Hippocampal formation (tissue), 2 donors: ENCODE measurements at places on chromosomes 12 and 14.

GRCh38 chr12:109580272-109580671, 6.7 kb downstream of the MVK start:
- DNase-seq = no peak

DNA sequence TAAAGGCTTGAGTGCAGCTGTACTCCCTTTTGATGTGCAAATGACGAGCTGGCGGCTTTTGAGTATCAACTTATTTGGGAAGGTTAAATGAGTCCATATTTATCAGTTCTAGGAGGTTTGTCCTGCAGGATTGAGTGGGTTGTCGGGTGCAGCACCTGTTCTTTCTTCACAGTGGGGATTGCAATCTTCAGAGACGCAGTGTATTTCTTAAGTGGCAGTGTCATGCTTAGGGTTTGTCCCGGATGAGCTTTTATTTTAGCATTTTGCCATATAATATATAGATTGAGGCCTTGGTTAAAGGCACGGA, 1.2 kb downstream of the FUT8 start:
- DNase-seq = no peak

DNA sequence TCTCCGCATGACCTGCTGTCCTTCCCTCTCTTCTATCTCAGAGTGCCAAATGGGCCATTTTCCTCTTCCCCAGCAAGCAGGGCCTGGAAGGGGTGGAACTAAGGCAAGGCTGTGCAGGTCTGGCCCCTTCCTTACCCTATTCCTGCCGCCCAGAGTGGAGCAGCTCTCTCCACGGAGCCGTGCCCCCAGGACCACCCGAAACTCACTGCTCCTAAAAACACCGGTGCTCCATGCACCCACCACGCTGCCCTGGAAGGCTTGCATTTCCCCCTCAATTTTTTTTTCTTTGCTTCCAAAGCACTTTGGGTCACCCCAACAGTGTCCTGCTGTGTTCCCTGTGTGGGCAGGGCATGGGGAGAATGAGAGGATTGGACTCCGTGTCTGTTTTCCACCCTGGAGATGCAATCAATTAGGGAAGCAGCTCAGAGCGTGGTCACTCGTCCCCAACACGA, 48.5 kb upstream of the MEG3 start:
- DNase-seq = no peak

GRCh38 chr12:94644141-94644979, 6.0 kb downstream of the TMCC3 start:
- DNase-seq = peak; percentile 36

GRCh38 chr12:27024291-27024690, 1.9 kb downstream of the MED21 start:
- DNase-seq = no peak

DNA sequence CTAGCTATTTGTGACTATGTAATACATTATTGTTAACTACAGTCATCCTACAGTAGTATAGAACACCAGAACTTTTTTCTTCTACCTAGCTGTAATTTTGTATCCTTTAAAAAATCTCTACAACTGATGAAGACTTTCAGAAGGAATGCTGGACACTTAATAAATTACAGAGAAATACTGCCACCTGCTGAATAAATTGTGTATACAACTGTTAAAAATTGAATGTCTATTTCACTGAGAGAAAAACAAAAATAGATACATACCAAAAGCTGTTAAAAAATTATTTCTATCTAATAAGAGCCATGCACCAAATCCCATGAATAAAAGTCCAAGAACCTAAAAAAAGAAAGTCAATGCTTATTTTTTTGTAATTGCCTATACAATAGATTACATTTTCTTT, 6.6 kb downstream of the TSPAN19 start:
- DNase-seq = no peak

DNA sequence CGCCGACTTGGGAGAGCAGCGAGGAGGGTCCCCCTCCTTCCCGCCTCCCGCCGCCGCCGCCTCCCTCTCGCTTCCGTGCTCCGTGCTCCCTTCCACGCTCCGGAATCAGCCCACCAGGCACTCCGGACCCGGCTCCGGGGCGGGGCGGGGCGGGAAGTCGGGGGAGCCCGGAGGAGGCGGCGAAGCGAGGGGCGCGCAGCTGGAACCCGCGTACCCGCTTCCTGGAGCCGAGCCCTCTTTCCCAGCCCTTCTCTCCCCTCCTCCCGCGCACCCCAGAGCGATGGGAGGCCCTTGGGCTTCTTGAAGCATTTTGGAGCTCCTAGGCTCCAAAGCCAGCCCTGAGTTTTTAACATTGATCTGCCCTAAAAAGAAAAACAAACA, at the start of gene SYNDIG1L:
TSS of gene SYNDIG1L (minus strand) at position 9 of the 381 bp plus-strand sequence. CDS start 16,466 bp downstream, outside the sequence.
- no peak for DNase-seq

DNA sequence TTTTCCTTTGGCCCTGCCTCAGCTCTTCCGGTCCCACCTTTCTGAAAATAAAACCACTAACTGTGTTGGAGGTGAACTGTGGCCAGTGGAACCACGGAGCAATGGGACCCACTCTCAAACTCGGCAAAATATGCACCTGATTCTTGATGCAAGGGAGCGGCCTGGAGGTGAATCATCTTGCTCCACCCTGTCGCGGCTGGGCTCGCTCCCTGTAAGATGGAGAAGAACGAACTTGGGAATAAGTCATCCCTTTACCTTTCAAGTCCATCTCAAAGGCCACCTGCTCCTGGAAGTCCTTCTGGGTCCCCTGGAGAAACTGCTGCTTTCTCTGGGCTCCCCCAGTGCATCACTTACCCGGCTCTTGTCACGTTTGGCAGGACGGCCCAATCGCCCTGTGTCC, 309.9 kb downstream of the BCL11B start:
- no peak for DNase-seq

- no peak for DNase-seq
Measured at GRCh38 chr12:69163681-69164362, 75.5 kb upstream of the CPSF6 start.

- no peak for DNase-seq
Measured at GRCh38 chr12:3365463-3366411, 125.3 kb upstream of the PRMT8 start.

DNA sequence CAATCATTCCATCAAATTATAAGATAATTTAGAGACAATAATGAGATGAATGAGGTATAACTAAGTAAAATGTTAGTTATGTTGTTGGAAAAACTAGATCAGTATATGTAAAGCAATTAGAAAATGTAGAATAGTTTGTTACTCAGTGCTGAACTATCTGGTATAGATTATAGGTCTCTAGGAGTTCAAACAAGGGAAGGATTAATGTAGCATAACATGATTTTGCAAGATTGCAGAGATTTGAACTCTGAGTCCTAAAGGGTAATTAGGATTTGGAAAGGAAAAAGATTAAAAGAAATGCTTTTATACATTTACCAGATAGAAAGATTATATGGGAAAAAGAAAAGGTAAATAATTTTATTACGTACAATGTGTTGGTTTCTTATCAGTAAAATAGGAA, 246.3 kb downstream of the KCNC2 start:
- no peak for DNase-seq

- no peak for DNase-seq
Measured at GRCh38 chr12:65943388-65944137, 119.3 kb downstream of the HMGA2 start.

DNA sequence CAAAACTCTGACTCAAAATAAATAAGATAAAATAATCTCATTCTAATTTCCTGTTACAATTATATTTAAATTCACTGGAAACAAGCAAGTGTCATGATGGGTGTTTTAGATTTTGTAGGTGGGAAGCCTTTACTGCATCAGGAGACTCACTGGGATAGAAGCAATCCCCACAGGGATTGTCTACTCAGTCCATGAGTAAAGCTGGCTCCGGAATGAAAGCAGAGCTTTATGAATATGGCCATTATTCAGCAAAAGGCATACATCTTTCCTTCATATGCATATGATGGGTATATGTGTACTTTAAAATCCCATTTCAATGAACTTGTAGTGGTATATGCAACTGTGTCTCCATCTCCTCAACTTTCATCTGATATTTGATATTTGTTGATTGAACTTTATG, 25.4 kb upstream of the PPM1H start:
- no peak for DNase-seq

DNA sequence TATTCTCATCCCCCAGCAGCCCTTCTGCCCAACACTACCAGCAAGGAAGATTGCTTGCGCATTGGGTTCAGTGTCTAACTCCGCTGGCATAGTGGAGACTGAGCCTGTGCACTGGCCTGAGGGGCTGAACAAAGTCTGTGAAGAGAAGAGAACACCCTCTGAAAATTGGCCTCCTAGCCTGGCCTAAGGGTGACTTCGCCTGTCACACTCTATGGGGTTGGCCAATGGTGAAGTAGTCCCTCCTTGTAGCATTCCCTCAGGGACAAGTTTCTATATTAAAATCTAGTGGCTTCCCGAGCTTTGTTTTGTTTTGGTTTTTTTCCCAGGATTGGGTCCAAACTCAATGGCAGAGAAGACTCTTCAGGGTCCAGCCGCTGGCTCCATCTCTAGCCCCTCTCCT, 49.1 kb upstream of the DAAM1 start:
- DNase-seq = no peak

- DNase-seq = no peak
Measured at GRCh38 chr14:92400579-92401444, 77.8 kb downstream of the SLC24A4 start.

DNA sequence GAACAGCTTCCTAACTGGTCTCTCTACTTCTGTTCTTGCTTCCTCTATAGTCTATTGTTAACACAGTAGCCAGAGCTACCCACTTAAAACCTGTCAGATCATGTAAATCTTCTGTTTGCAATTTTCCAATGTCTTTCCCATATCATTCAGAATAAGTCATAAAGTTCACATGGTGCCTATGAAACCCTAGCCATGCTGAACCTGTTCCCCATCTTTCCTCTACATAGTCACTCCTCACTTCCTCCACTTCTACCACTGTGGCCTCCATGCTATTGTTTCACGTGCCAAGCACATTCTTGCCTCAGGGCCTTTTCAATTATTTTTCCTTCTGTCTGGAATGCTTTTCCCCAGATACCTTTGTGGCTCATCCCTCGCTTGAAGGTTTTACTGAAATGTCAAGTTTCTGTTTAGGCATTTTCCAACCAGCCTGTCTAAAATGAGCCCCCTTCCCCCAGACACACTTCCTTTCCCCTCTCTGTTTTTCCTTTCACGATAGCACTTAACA, 132.1 kb downstream of the DYRK2 start:
- no peak for DNase-seq

DNA sequence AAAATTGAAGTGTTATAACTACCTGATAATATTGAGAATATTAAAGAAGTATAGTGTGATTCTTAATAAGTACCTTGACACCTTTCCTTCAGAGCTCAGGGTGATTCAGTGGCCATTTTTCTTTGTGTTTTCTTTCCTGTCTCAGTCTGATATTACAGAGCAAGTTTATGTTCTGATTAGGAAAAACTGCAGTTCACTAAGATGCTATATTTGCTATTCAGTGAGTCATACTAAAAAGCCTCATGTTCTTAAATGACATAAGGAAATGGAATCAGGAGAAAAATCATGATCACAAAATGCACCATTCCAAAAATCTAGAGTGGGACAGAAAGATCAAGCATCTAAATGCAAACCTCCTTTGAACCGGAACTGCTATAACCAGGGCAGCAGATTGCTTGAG, 390.6 kb upstream of the ATP2B1 start:
- no peak for DNase-seq

DNA sequence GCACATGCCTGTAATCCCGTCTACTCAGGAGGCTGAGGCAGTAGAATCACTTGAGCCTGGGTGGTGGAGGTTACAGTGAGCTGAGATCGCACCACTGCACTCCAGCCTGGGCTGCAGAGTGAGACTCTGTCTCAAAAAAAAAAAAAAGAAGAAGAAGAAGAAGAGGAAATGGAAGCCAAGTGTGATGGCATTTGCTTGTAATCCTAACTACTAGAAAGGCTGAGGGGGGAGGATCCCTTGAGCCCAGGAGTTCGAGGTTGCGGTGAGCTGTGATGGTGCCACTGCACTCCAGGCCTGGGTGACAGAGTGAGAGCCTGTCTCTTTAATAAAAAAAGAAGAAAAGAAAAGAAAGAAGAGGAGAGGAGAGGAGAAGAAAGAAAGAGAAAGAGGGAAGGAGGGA, 52.1 kb downstream of the LGMN start:
- no peak for DNase-seq

DNA sequence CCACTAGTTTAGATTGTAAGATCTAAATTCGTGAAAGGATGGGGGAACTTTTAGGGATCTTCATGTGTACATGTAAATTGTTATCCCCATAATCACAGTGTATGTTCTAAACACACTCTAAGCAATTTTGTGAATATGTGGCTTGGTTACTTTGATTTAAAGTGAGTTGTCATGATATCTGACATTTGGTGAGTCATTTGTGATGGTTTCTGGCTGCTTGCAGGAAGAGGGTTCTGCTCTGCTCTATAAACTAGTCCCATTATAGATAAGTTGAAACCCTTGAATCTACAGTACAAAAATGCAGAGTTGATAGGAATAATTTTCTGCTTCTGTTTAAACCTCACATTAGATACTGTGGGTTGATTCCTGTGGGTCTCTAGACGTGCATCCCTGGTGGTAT, 14.8 kb downstream of the GUCY2C start:
- DNase-seq = no peak

- DNase-seq = no peak
Measured at GRCh38 chr12:102812344-102812743, 104.7 kb downstream of the PAH start.

GRCh38 chr14:85061256-85061655, 468.7 kb upstream of the FLRT2 start:
- no peak for DNase-seq

GRCh38 chr12:49026101-49026500, 7.5 kb upstream of the PRKAG1 start:
- DNase-seq = no peak

- DNase-seq = no peak
Measured at GRCh38 chr14:54909817-54910558, 7.4 kb upstream of the GCH1 start.

GRCh38 chr12:57000393-57000792, 6.0 kb downstream of the ZBTB39 start:
- no peak for DNase-seq

GRCh38 chr14:97544571-97544970, 747.4 kb downstream of the VRK1 start:
- DNase-seq = no peak

DNA sequence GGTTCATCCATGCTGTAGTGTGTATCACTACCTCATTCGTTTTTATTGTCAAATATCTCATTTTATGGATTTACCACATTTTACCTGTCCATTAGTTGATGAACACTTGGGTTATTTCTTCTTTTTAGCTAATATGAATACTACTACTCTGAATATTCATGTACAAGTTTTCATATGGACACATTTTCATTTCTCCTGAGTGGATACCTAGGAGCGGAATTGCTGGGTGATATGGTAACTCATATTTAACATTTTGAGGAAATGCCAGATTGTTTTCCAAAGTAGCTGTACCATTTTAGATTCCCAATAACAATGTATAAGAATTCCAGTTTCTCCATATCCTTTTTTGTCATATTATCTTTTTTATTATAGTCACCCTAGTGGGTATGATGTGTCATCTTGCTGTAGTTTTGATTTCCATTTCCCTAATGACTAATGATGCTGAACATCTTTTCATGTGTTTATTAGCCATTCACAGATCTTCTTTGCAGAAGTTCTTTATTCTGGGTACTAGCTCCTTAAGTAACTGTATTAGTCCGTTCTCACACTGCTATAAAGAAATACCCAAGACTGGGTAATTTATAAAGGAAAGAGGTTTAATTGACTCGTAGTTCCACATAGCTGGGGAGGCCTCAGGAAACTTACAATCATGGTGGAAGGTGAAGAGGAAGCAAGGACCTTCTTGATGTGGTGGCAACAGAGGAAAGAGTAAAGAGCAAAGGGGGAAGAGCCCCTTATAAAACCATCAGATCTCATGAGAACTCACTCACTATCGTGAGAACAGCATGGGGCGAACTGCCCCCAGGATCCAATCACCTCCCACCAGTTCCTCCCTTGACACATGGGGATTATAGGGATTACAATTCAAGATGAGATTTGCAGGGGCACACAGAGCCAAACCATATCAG, 11.9 kb downstream of the NRDE2 start:
- DNase-seq = no peak

GRCh38 chr12:129193263-129193871, 340.1 kb downstream of the GLT1D1 start:
- DNase-seq = no peak
